Activated naive CD4-positive, alpha-beta T cell treated with anti-CD3 and anti-CD28 coated beads, Interleukin-2, amount 50 U/mL, for 72 hours (primary cell): ENCODE measurements at places on chromosomes 5 and 9. TPM values are rescaled to one million over a fixed set of nuclear protein-coding genes. Genes with fewer than 3 reads are reported as not detected.

DNA sequence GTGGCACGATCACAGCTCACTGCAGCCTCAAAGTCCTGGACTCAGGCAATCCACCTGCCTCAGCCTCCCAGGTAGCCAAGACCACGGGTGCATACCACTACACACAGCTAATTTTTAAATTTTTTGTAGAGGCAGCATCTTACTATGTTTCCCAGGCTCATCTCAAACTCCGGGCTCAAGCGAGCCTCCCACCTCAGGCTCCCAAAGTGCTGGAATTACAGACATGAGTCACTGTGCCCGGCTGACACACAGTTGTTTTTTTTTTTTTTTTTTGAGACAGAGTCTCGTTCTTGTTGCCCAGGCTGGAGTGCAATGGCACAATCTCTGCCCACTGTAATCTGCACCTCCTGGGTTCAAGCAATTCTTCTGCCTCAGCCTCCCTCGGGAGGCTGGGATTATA, 70.1 kb upstream of the CNOT6 start:
- no peak for DNase-seq

DNA sequence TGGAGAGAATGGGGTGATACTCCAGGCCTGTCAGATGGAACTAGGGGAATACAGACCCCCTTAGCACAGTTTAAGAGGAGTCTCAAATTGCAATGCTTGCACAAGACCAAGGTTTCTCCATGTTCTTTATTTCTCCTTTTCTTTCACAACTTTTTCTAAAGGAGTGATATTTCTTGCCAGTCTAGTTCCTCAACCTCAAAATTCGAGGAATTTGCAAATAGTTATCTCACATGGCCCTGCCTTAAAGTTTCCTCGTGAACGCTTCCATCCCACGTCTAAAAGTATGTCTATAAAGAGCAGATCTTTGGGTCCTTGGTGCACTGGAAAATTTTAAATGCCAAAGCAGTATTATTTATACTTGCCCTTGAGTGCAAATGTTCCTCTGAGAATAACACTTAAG, 373.8 kb upstream of the KLF4 start:
- DNase-seq: no peak

GRCh38 chr5:5380298-5380697, 42.2 kb upstream of the ICE1 start:
- no peak for DNase-seq

GRCh38 chr9:20426019-20426418, 196.3 kb downstream of the MLLT3 start:
- DNase-seq: no peak

GRCh38 chr5:105640328-105640727, 2030.4 kb downstream of the EFNA5 start:
- no peak for DNase-seq

- no peak for DNase-seq
These were observed 146.9 kb upstream of the FBN2 start for GRCh38 chr5:128684961-128685360.

- DNase-seq: no peak
These were observed 984.3 kb upstream of the TYRP1 start for GRCh38 chr9:11708899-11709298.

DNA sequence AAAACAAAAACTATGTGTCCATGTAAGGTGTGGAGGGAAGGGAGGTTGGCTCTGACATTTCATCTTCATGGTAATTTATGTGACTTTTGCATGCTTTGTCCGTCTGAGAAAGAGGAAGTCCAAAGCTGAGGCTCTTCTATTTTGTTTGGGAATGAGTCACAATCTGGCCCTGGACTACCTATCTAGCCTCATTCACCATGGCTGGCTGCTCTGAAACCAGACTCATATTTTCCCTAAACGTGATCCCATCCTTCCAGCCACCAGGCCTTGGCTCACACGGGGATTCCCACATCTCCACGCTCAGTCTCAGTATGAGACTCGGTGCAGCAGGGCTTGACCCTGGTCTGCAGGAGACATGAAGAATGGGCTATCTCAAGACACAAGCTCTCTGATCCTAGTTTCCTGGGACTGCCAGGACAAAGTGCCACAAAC, 672.8 kb downstream of the ACTL7B start:
- DNase-seq: no peak

GRCh38 chr5:145479857-145480256, 355.3 kb downstream of the PRELID2 start:
- DNase-seq: no peak

GRCh38 chr9:74935008-74935407, 17.7 kb downstream of the C9orf40 start:
- DNase-seq: no peak

GRCh38 chr5:147670815-147671214, 111.7 kb downstream of the JAKMIP2 start:
- no peak for DNase-seq

DNA sequence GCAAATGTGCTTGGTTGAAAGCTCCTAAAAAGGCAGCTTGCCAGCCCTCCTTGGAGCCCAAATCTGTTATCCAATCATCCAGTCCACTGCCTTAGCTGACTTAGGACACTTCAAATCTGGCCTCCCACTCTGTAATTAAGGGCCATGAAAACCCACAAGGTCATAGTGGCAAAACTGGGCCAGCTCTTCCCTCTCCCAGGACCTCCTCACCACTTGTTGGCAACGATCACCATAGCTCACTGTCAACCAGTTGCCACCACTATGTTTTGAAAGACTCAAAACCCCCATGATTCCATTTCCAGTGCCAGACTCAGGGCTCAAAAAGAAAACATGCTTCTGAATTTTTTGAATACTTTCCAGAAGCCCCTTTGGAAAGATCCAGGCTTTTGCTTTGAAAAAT, 107.5 kb downstream of the NREP start:
- no peak for DNase-seq

DNA sequence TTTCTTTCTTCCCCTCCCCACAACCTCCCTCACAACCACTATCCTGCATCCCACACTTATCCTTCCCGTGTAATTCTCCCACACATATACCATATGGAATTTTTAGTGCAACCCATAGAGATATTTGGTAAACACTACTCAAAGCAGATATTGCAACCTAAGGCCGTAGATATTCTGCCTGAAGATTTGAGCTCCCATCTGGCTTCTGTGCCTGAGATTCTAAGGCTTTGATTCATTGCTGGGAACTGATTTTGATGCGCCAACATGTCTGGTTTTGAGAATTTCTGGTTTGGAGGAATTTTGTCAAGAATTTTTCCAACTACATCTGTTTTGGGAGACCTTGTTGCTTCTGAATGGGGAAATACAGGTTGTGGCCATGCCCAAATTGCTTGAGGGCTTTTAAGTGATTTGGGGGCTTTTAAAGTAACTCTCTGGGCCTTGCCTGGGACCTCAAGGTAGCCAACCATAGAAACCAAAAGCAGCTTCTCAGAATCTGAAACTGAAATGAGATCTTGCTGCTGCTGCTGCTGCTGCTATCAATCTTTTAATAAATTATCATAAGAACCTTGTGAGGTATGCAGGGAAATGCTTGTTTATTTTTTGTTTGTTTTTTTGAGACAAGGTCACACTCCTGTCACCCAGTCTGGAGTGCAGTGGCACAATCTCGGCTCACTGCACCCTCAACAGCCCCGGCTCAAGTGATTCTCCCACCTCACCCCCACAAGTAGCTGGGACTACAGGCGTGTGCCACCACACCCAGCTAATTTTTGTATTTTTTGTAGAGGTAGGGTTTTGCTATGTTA, 36.2 kb downstream of the PLAC8L1 start:
- DNase-seq: no peak

GRCh38 chr9:70701163-70701562, 286.7 kb upstream of the KLF9 start:
- DNase-seq: no peak

GRCh38 chr9:137482094-137482781, 23.1 kb upstream of the NSMF start:
- no peak for DNase-seq

DNA sequence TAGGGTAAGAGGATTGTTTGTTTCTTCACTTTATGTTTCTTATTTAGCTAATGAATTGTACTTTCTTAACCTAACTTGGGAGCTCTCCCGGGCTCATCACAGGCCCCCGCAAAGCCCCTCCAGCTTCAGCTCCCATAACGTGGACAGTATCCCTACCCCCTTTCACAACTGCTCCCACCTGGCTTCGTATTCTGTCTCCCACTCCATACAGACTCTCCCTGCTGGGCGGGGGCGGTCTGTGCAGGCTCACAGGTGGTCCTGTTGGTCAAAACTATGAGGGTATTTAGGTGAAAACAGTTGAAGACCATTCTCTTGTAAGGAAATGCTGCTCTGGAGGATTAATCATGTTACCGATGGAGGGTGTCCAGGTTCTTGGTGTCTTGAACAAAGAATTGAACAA, 805.3 kb downstream of the SEMA5A start:
- no peak for DNase-seq

DNA sequence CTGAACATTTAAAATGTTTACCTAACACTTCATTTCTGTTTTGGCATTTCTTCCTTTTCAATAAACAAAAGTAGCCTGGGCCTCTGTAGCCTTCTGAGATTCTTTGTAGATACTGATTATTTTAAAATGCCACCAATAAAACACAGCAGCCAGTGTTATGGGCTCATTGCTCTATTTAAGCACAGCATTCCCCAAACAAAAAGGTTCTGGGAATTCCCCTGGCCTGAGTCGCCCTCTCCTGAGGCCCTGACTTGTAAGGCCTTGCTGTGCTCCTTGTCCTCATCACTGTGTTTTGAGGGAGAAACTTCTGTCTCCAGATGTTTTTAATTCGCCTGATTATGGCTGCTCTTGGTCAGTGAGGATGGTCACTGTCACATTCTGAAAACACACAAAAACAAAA, 33.0 kb upstream of the CTXN3 start:
- no peak for DNase-seq

GRCh38 chr5:153491856-153492255, 1.4 kb downstream of the GRIA1 start:
- no peak for DNase-seq

PAEP gene
- total RNA-seq: not detected

ZNF367 gene
- total RNA-seq: 42.6 TPM

GGTA1 gene
- total RNA-seq: not detected

SEMA6A gene
- total RNA-seq: 0.18 TPM

PPP2R2B gene
- total RNA-seq: 1.8 TPM

PCDHA2 gene
- total RNA-seq: 0.09 TPM
